Endodermal cell (in vitro differentiated cells): ENCODE measurements at places on chromosomes 3 and 15. TPM values are rescaled to one million over a fixed set of nuclear protein-coding genes. Genes with fewer than 3 reads are reported as not detected.

DNA sequence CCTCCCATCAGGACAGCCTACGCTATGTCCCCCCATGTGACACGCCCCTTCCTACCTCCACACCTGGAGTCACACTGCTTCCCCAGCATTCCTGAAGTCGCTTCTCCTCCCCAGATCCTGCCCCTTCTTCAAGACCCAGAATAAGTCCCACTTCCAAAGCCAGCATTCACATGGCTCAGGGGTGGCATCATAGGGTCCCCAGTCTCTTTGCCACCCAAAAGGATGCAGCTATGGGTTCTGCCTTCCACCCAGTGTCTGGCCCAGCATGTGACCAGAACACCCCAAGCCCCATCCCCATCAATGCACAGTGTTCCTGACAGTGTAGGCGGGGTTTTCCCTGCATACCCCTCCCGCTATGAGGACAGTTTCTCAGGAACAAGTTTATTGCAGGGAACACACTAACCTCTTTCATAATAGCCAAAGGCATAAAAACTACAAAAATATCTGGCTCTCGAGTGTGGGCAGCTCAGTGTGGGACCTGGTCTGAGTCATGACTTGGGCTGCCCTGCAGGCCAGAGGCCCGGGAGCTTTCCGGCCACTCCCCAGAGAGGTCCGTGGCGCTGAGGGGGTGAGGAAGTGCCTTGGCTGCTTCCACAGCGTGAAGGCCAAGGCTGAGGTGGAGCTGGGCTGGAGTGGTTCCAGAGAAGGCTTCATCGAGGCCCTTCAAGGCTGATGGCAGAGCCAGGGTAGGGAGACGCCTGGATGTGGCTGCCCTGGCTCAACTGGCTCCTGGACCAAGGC lies 5.8 kb downstream of the ISLR start:
- no peaks in the 10 kb centered on the region for H3K4me1 ChIP-seq
- DNase-seq: no peak
- H3K27me3 ChIP-seq: no peaks in the 10 kb centered on the region
- H3K27ac ChIP-seq: no peak overlapping the region

- DNase-seq: no peak
- no peaks in the 10 kb centered on the region for H3K27me3 ChIP-seq
- no peaks in the 10 kb centered on the region for H3K4me1 ChIP-seq
- H3K4me3 ChIP-seq: no peak overlapping the region
- H3K36me3 ChIP-seq: peaks cover 46% of the 10 kb centered on the region
- no peak overlapping the region for H3K27ac ChIP-seq
Measured at GRCh38 chr15:58677426-58677825, 72.1 kb downstream of the ADAM10 start.

DNA sequence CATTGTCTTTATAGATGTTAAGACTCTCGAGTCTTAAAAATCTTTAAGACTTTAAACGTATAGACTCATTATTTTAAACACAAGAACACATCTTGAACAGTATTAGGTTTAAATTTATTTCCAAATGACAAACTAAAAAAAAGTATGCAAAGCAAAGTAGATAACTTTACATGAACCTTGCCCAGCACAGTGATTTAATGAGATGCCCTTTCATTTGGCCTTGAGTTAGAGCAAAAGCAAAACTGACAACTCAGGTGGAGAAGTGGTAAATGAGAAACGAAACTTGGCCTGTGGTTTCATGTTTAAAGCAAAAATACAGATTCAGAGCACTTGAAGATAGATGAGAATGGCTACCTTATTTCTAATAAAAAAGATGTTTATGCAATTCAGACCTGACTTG lies 8.6 kb downstream of the GPR15 start:
- H3K4me1 ChIP-seq: no peaks in the 10 kb centered on the region
- H3K27me3 ChIP-seq: no peaks in the 10 kb centered on the region
- H3K27ac ChIP-seq: no peak overlapping the region
- no peak for DNase-seq

DNA sequence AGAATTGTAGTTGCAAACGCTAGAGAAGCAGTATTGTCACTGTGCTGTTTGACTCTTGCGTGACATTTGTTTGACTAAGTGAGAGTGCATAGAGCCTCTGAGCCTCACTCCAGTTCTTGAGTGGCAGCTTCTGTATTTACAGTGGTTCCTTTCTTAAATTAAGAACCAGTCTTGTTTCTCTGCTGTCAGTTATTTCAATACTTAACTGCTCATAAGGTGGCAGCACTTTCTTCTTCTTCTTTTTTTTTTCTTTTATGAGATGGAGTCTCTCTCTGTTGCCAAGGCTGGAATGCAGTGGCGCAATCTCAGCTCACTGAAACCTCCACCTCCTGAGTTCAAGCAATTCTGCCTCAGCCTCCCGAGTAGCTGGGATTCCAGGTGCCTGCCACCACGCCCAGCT lies 372.1 kb downstream of the LPP start:
- no peaks in the 10 kb centered on the region for H3K27me3 ChIP-seq
- H3K4me1 ChIP-seq: no peaks in the 10 kb centered on the region
- no peak overlapping the region for H3K27ac ChIP-seq
- H3K36me3 ChIP-seq: peaks cover 58% of the 10 kb centered on the region

The RHOV gene
- 2.8 to 4.5 TPM (median 3.2 TPM) in 3 replicates for total RNA-seq

The PRTG gene
- total RNA-seq: 27.1 and 32.6 TPM in 2 replicates

The FBXW12 gene
- total RNA-seq: 0.13 TPM in 1 of 2 replicates, not detected in the other

The GOLIM4 gene
- total RNA-seq: 19.1 and 19.9 TPM in 2 replicates

The RTP3 gene
- total RNA-seq: not detected in 3 replicates
